ENCODE measurements at places on chromosomes 2 and 18. TPM values are rescaled to one million over a fixed set of nuclear protein-coding genes. Genes with fewer than 3 reads are reported as not detected.

DNA sequence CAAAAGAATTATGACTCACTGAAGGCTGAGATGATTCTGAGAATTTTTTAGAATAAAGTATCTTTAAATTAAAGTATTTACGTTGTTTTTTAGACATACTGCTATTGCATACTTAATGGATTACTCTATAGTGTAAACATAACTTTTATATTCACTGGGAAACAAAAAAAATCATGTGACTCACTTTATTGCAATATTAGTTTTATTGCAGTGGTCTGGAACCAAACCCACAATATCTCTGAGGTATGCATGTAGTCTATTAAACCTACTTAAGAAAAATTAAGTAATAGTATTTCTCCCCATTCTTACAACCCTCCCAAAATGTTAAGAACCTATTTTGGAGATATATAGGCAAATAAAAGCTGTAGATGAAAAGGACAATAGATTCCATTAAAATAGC lies 142.9 kb upstream of the ZNF521 start:
- DNase-seq: no peak

- DNase-seq: no peak
Observed at GRCh38 chr18:10453261-10453805, 1.1 kb upstream of the APCDD1 start.

DNA sequence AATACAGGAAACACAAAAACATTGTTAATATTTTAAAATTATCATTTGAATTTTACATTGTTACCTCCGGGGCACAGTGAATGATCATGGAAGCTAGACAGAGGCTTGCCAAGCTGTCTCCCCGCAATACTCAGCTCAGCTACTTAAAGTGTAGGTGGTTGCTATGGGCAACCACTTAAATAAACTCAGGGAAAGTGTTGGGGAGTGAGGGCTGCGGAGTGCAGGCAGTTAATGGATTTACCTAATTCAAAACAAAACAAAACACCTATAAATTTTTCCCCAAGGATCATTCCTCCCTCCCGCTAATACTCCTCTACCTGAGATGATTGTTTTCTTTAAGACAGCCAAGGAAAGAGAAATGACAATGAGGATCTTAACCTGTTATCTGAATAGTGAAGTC lies 349.5 kb downstream of the TGIF1 start:
- no peak for DNase-seq

GRCh38 chr2:216678813-216679657 lies 16.3 kb downstream of the IGFBP5 start:
- DNase-seq: no peak

- DNase-seq: no peak
Observed at GRCh38 chr2:127220102-127220767, at the start of gene CYP27C1. Gene CYP27C1, minus strand, starts transcription at chr2:127220299. Its CDS starts 29 bp downstream, at chr2:127220270.

DNA sequence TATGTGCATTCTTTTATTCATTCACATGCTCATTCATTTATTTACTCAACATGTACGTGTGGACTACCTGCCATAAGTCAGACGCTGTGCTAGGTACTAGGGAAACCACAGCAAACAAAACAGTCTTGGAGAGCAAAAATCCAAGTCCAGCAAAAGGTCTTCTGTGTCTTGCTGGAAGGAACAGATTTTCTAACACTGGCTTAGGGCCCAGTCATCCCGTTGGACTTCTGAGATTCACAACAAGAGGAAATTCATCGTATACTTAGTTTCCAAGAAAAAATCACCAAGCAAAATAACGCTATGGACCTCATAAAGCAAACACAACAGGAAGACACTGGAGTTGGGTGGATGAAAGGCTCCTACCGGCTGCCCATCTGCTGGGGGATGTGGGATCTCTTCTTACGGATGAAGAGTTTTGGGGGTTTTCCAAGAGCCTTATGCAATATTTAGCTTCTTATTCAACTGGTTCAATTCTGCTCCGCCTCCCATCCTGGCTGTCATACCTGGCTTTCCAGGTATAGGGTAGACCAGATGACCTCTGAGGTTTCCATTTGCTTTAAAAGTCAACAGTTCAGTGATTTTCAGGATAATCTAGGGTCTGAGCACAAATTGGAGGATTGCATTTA lies 262.7 kb downstream of the HAUS1 start:
- DNase-seq: no peak

- DNase-seq: no peak
Observed at GRCh38 chr2:171999161-171999560, 592 bp upstream of the METAP1D start.

PAPOLG gene
- 23.1 TPM for polyA plus RNA-seq

ABCG5 gene
- polyA plus RNA-seq: 0.76 TPM
